Kidney epithelial cell (primary cell): ENCODE measurements at places on chromosomes 7 and 10.

DNA sequence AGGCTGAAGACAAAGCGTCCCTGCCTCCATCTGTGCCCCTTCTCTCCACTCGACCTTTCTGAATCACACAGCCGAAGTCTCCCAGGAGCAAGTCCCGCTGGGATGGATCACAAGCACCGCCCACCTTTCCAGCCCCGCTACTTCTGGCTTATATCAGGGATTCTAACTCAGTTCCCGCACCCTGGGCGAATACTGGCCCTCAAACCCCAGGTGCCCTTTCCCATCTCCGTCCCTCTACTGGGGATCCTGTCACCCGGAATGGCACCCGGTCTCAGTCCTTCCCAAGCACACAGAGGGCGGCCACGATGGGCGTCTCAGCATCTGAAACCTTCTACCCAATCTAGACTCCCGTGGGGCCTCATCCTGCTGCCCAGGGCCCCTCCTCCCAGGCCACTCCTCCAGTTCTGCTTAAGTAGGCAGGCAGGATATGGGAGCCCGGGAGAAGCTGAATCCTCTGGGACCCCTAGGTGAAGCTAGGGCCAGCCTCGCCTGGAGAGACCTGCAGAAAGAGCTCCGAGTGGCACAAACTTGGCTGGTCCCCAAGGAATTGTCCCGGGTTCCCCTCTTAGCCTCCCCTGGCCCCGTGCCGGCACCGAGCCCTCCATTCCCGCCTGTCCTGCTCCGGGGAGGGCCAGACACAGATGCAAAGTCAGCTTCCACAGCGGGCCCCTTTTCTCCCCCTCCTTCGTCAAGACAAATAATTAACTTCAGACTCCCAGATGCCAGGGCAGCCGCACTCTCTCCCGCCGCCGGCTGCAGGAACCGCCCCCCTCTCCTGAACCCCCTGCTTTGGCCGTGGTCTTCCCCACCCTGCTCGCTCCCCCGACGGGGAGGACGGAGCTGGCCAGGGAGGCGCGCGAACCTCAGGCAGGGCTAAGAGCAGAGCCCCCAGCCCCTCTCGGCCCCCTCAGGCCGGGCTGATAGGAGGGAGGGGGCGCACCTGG, 612 bp downstream of the KCP start:
- peak; percentile 69 for DNase-seq

GRCh38 chr10:2882628-2883027, 184.7 kb upstream of the PFKP start:
- no peak for DNase-seq

GRCh38 chr10:33245343-33245742, 89.1 kb downstream of the NRP1 start:
- DNase-seq, result no peak

DNA sequence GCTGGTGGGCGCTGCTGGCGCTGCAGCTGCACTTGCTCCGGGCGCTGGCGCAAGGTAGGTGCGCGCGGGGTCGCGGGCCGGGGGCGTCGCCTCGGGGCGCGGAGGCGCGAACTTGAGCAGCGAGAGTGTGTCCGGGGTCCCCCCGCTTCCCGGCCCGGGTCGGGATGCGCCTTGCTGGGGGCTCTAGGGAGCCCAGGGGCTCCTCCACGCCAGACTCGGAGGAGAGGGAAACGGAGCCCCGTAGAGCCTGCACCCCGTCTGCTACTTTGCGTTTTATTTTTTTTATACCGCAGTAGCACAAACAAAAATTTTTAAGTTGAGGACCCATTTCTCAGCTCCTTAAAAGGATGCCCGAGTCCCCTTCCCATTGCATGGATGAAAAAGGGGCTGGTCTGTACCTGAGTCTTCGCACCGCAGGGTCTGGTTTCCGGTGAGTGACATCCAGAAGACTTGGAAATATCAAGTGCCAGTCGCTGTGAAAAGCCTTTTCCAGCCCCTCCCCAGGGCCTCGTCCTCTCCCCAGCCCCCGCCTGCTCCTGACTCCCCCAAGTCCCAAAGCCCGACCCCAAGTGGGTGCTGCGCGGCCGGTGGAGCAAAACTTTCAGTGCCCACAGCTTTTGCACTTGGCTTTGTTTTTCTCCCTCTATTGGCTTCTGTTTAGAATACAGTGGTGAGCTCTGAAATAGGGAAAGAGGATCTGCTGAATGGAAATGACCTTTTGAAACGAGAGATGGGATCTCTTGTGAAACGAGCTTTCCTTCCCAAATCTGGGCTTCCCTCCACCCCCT, 973 bp downstream of the SDK1 start:
- DNase-seq, result no peak

DNA sequence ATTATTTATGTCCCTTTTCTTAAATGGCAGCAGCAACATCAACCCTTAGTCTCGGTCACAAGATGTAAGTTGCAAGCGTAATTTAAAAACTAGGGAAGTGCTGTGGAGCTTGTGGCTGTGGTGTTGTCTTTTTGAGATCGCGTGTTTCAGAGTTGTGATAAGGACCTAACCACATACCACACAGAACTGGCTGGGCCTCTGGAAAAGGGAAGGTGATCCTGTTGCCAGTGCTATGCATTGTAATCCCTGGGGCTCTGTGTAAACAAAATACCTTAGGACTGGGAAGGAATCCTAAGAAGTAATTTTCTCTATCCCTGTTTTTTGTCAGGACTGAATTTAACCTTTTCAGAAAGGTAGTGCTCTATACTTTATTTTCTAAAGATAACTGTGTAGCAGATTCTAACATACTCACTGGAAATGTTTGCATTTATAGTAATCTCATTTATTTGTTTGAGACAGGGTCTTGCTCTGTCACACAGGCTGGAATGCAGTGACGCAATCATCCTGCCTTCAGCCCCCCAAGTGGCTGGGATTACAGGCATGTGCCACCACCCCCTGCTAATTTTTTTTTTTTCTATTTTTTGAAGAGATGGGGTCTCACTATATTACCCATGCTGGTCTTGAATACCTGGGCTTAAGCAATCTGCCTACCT, 60.4 kb downstream of the INPP5F start:
- no peak for DNase-seq

DNA sequence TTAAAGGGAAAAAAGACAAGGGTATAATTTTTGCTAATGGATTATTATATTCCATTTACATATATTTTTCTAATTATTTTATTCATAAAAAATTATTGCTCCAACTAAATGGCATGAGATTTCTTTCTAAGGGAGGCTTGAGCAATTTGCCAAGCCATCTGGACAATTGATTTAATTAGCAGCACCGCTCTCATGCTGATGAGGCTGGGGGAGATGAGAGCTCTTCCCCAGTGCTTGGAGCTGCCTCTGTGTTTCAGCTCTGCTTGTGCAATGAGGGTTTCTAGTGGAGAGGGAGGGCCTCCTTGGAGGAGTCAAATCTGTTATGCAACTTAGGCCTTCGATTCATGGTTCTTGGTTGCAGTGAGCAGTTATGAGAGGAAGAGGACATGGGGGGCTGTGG, 574.3 kb downstream of the TCERG1L start:
- no peak for DNase-seq

DNA sequence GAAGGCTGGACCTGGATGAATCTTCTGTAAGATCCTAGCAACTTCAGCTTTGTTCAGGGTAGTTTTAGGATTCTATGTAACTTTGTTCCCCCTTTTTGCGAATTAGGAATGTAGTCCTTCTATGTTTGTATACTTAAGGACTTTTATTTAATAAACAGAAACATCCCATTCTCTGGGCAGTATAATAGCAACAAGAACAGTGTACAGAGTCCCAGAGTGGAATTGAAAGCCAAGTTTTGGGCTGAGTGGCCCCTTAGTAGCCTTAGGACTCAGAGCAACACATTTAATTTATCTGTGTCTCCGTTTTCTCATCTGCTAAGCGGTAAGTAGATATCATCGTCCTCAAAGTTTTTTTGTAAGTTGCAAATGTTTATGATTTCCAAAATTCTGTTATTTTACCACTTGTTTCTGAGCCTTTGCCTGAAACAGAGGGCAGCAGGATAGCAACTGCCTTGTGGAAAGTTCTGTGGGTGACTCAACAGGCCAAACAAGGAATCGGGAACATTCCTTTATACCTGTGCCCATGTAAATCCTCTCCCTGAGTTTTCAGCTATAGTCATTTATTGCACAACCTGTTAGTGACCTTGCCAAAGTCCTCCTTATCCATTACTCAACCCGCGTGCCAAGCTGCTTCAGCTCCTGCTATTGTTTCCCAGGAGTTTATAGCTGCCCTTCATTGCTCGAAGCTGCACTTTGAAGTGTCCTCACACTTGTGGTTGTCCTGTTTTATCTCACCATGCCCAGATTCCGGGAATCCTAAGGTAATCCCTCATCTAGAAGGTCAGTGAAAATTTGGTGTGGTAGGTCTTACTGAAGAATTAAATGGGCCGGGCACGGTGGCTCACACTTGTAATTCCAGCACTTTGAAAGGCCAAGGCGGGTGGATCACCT, 199.1 kb upstream of the AHR start:
- DNase-seq, result peak; percentile 34

DNA sequence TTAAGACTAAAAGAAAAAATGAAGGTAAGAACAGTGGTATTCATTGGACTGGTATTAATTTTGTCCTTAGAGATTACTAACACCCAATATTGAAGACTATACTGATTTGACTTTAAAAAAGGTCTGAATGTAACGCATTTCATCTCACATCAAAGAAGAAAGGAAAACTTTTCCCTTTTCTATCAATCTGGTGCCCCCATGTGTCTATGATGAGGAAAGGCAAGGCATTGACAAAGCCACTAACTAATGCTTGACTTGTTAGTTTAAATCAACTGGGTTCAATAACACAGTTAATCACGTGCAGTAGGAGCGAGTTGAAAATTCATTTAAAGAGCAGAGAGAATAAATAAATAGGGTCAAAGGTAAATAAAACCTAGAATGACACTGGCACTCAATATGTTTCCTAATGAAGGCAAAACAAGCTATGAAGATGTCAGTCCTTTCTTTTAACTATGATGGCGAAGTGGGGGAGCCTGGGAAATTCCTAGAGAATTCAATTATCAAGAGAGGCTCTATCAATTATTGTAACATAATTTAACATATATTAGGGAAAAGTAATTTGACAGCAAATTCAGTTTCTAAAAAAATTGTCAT, 180.9 kb downstream of the ANK3 start:
- no peak for DNase-seq

DNA sequence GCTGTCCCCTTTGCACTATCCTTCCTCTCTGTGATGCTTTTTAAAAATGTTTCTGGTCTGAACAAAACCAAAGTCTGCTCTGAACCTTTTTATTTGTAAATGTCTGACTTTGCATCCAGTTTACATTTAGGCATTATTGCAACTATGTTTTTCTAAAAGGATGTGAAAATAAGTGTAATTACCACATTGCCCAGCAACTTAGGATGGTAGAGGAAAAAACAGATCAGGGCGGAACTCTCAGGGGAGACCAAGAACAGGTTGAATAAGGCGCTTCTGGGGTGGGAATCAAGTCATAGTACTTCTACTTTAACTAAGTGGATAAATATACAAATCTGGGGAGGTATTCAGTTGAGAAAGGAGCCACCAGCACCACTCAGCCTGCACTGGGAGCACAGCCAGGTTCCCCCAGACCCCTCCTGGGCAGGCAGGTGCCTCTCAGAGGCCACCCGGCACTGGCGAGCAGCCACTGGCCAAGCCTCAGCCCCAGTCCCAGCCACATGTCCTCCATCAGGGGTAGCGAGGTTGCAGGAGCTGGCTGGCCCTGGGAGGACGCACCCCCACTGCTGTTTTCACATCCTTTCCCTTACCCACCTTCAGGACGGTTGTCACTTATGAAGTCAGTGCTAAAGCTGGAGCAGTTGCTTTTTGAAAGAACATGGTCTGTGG, 11.4 kb upstream of the CSGALNACT2 start:
- no peak for DNase-seq

DNA sequence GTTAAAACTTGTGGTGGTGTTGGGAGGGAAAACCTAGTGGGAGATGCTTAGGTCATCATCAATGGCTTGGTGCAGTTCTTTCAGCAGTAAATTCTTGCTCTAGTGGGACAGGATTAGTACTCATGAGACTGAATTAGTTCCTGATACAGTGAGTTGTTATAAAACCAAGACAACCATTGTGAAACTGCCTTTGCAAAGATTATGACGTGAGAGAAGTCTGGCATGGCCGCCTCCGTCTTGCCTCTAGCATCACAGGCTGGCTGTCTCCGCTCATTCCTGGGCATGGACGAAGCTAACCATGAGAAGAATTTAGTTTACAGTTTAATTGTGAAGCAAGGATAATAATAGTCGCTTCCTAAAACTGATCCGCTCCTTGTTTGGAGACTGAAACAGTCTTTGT, 186.4 kb downstream of the KIF20B start:
- DNase-seq, result no peak

GRCh38 chr7:133478591-133479135, 225.8 kb downstream of the EXOC4 start:
- no peak for DNase-seq

- DNase-seq, result no peak
Measured at GRCh38 chr7:108014215-108014614, 11.3 kb upstream of the LAMB1 start.

- no peak for DNase-seq
Measured at GRCh38 chr7:131052285-131052904, 275.3 kb upstream of the MKLN1 start.

GRCh38 chr10:92834986-92835385, 13.3 kb upstream of the EXOC6 start:
- DNase-seq, result no peak

DNA sequence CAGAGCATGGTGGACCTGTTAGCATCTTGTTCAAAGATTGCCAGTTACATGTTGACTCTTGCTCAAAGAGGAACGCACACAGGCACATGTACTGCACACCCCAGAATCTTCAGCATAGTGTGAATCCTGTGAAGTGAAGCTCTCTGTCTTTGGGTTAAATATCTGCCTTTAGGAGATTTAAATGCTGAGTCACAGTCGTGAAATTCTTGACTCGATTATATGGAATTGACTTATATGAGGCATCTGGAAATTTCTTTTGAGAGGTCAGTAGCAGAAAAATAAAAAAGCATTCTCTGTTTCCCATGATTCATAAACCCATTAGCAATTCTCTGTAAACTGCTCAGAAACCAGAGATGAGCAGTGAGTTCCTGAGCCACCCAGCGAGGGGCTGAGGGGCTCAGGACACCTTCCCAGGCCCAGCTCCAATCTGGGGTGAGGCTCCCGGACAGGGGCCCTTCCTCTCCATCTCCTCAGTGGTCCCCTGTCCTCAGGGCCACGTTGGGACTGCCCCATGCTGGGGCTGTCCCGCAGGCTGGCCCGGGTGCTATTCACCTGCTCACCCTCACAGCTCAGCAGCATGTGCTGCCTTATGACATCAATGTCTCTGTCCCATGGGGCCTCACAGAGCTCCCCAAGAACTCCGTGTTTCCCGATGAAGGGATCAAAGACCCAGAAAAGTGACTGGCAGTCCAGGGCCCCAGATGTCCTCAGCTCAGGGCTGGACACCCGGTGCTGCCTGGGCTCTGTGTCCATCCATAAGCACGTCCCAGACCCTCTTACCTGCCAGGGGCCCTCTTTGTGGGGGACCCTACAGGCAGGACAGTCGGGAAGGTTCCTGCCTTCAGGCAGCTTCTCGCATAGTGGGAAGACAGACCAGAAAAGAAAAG, 50.0 kb upstream of the INSIG1 start:
- no peak for DNase-seq
